ENCODE measurements at places on chromosomes 2 and 18. TPM values are rescaled to one million over a fixed set of nuclear protein-coding genes. Genes with fewer than 3 reads are reported as not detected.
A peak's percentile ranks its signal among the peaks of the same experiment; 100 is the strongest.

DNA sequence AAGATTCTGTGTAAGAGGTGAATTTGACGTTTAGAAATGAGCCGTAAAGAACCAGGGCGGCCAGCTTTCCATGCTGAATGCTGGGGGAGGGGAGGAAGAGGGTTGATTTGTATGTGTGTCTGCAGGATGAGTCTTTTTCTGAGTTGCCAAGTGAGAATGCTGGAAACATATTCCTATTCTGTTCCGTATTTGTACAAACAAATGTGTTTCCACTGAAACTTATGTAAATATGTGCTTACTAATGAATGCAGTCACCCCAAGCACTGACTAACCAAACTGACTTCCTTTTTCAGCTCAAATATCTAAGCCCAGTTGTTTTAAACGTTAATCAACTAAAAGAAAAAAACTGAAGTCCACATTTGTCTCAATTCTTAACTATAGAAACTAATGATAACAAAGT, 74.9 kb upstream of the APCDD1 start:
- no peak for DNase-seq

DNA sequence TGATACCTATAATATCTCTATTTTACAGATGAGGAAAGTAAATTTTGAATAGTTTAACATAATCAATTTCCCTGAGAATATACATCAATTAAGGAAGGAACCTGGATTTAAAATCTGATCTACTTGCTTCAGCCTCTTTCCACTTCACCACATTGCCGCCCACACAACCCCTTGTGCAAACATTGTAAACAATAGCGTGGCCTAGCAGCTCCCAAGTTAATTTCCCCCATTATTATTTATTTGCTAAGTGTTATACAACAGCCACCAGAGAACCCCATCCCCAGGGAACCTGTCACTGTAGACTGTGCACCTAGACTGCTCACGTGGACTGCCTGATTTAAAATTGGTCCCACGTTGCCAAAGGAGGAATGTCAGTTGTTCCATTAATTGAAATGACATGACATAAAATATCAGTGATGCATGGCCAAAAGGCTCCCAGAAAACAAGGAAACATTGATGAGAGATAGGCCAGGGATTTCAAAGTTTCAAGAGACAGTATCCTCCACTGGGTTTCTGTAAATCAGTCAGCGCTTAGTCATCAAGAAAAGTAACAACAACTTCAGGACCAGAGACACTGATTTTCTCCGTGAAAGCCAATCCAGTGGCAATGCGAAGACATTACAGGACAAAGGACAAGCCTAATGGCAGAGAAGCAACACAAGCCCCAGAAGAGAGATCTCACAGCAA, 41.3 kb downstream of the SCG2 start:
- peak; percentile 24 for DNase-seq

DNA sequence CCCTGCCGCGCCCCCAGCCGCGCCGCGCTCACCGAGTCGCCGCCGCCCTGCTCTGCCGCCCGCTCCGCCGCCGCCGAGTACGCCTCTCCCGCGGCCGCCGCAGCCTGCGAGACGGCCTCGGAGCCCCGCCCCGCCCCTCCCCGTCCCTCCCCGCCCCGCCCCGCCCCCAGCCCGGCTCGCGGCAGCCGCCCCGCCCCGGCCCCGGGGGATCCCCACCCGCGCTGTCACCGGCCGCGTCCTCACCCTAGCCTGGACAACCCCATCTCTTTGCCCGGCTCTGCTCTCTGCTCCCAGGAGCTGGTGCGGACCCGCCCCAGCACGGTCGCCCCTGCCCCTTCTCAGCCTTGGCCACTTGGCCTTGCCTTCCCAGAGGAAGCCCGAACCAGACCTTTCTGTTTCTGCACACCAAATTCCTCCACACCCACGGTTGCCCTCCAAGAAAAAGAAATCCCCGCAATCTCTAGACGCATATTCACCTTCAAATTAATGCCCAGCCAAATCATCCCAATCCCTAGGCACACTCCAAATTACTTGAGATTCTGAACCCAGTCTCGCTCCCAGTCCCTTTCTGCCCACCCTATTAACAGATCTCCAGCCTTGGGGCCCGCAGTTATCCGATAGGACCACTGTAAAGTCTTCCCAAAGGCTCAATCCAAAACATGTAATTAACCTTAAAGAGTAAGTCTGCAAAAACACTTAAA, at the start of gene CYRIA:
Gene CYRIA (minus strand): TSS at position 87 of the 701 bp plus-strand sequence. CDS start 77,715 bp downstream, outside the sequence.
- no peak for DNase-seq

DNA sequence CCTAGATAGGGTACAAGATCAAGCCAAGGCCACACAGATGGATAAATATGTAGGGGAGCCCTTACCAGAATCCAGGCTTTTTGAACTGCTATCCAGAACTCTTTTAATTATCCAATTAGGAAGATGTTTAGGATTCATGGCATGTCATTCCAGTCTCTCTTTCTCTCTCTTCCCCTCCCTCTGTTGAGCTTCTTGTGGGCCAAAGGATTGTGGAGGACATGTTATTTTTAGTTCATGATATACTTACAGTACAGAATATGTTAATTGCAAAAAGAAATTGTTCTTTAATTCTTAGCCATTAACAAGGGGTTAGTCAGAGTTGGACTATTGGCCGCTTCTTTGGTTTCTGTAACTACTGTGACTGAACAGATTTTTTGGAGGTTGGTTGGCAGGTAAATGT, 113.0 kb downstream of the SETBP1 start:
- no peak for DNase-seq

GRCh38 chr18:55830544-55830943, 242.6 kb upstream of the TCF4 start:
- peak; percentile 38 for DNase-seq

DNA sequence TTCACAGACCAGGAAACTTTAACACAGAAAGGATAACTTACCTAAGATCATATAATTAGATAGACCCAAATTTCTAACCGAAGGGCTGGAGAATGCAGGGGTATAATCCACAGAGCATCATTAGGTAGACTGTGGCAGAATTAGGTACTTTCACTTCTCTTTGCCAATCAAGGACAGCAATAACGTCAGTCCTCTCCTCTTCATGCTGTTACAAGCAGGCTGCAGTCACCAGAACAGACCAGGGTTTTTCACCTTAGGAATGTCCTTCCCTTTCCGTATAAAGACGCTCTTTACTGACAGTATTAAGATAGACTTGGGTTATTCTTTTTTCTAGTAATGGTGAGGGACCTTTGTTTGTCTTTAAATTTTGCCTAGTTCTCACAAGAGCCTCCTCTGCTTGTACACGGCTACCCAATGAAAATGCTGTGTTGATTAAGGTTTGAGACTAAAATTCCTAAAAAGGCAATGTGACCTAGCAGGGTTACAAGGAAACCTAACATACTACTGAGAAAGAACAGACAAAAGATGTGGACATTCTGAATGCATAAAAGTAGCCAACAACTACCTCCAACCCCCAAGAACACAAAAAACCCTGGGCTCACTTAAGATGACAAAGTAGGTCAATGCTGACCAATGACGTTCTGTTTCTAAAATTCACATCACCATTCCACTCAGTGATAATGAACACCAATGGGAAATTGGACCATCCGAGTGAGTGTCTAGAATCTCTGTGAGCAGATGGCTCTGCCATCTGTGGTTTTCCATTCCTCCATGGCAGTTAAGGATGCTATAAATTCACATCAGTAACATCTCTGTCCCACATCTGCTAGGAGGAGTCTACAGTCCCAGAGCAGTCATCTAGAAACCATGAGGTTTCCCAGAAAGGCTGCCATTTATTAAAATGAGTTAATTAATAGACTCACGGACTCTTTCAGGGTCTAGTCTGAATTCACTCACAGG, 2.1 kb downstream of the PDIA6 start:
- DNase-seq: no peak

The MC4R gene
- 0.45 TPM for total RNA-seq

GRCh38 chr2:148998165-148998830, 40.2 kb upstream of the LYPD6B start:
- DNase-seq: no peak

The DPP4 gene
- not detected for total RNA-seq

The CABYR gene
- total RNA-seq: 0.52 TPM

DNA sequence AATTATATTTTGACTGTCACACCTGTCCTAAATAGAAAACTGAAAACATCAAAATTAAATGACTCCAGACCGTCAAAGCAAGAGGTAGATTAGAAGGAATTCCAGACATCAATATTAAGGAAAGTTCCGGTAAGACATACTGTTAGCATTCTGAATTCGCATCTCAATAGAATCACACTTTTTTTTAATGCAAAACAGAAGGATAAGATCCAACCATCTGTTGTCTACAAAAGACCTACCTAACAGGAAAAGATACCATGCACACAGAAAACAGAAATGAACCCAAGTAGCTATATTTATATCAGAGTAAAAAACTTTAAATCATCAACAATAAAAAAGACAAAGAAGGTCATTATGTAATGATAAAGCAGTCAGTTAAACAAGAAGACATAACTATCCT, 145.0 kb downstream of the TMX3 start:
- DNase-seq: no peak

GRCh38 chr2:151849413-151850010, 21.3 kb upstream of the ARL5A start:
- DNase-seq: no peak
